ENCODE measurements at places on chromosomes 16 and 17.

- DNase-seq, result no peak
These were observed 7.2 kb downstream of the SUPT4H1 start for GRCh38 chr17:58344791-58345157.

GRCh38 chr16:49643429-49644144 lies 212.3 kb downstream of the ZNF423 start:
- DNase-seq, result no peak

DNA sequence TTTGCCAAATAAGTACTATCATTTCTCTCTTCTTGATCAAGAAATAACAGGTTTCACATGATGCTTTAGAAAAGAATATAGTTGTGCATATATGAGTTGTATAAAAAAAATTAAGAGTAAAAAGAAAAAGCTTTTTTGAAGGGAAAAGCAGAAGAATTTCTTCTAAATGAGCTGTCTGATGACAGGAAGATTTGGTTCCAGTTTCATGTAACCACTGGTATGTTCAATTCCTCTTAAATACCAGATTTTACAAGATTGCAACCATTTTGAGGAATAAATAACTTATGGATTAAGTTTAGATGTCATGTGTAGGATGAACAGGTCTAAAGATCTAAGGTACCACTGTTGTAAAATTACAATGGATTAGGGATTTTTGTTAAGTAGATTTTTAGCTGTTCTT lies 45.0 kb downstream of the VMP1 start:
- DNase-seq, result no peak

GRCh38 chr17:74512624-74513091 lies 18.6 kb downstream of the CD300LB start:
- no peak for DNase-seq

GRCh38 chr16:55326261-55327092 lies 2.5 kb downstream of the IRX6 start:
- DNase-seq, result no peak

DNA sequence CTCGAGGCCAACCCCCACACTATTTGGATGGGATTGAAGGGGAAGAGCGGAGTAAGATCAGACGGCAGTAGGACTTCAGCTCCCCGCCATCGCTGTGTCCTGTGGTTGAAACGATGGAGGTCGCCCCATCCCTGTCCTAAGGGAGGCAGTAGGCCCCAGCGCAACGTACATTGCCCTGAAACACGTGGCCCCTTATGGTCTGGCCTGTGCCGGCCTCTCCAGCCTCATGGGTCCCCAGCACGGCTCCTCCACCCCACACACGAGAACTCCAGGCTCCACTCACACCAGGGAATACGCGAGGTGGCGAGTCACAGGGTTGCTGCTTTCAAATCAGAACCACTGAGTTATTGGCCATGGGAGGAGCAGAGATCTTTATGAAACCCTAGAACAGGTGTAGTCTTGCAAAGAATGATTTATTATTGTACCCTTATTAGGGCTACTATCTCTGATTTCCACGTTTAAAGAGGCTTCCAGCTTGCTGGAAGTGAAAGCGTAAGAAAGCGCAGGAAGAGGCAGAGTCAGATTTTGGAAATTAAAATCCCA lies 669 bp upstream of the DCTPP1 start:
- DNase-seq, result no peak

GRCh38 chr17:48747445-48748363 lies 19.2 kb upstream of the HOXB13 start:
- no peak for DNase-seq

- no peak for DNase-seq
These were observed 82.2 kb upstream of the CDH13 start for GRCh38 chr16:82544378-82545160.

DNA sequence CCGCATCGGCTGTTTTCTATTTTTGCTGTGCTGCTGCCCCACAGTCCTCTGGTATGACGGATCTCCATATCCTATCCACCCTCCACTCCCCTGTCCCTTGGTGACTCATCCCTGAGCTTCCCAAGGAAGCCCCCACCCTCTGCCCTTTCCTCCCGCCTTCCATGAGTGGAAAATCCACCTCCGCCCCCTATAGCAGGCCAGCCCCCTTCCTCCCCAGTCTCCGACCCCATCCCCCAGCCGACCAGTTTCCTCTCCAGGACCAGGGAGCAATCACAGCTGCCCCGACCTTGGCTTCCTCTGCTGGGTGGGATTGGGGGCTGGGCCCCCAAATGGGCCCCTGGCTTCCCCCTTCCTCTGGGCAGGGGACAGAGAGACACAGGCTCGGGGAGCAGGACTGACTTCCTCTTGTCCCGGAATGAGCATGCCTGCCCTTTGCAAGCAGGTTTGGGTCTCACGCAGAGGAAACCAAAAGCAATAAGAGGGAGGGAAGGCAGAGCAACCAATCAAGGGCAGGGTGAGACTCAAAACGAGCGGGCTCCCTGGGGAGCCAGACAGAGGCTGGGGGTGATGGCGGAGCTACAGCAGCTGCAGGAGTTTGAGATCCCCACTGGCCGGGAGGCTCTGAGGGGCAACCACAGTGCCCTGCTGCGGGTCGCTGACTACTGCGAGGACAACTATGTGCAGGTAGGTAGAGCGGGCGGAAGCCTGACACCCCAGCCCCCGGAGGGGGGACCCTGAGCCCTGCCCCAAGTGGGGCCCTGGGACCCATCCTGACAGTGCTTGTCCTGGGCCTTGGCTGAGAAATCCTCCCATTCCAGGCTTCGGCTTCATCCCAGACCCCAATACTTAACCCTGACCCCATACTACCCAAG lies at the start of the genes ABI3 and GNGT2:
TSS of gene ABI3 (plus strand) at position 550 of the 872 bp plus-strand sequence. CDS start at position 568, 18 bp downstream.
TSS of gene GNGT2 (minus strand) at position 417 of the 872 bp plus-strand sequence. CDS start 3,152 bp downstream, outside the sequence.
- no peak for DNase-seq

DNA sequence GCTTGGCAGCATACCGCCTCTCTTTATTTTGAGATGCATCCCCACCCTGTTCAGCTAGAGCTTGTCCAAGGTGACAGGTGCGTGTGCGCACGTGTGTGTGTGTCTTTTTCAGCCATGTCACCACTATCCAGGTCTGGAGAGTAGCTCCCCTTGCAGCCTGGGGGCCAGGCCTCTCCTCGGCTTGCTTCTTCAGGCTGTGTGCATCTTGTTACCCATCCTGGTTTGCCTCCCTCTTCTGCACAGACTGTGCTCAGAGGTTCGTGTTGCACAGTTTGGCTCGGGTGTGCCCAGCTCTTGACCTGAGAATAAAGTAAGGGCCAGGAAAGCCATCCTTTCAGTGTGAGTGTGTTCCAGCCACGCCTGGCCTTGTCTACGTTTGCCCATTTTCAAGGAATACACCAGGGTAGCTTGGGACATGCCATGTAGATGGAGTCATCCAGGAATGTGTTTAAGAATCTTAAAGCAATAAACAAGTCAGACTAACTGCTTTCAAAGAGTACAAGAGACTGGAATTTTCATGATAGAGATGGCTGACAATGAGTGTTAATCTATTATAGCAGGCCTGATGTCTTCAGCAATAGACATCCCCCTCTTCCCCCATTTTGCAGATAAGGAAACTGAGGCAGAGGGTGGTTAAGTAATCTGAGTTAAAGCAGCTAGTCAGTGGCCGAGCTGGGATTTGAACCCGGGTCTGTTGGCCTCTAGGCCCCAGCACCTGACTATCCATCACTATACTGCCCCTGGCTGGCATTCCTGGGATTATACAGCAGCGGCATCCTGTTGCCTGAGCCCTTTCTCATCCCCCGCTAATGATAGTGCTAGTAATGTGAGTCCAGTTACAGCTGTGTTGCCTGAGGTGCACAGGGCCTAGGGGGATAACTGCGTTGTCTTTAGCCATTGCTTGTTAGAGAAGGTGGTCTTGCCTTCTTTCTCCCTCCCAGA lies 77.9 kb downstream of the KSR1 start:
- DNase-seq, result no peak

GRCh38 chr16:7442050-7442449 lies 109.4 kb downstream of the RBFOX1 start:
- DNase-seq, result no peak

DNA sequence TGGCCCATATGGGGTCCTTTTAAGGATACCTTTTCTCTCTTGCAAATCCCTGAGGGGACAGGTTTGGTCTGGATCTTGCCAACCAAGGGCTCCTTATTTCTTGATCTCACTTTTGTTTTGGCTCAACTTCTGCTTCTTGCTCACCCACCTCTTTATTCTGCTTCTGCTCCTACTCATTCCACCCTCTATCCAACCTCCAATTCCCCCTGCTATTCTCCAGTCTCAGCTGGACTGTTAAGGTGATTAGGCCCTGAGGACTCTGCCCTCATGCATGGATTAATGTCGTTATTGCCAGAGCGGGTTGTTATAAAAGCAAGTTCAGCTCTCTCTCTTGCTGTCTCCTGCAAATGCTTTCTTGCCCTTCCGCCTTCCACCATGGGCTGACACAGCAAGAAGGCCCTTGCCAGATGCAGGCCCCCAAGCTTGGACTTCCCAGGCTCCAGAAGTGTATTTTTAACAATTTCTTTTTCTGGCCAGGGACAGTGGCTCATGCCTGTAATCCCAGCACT lies 29.8 kb downstream of the LAT start:
- DNase-seq, result no peak

DNA sequence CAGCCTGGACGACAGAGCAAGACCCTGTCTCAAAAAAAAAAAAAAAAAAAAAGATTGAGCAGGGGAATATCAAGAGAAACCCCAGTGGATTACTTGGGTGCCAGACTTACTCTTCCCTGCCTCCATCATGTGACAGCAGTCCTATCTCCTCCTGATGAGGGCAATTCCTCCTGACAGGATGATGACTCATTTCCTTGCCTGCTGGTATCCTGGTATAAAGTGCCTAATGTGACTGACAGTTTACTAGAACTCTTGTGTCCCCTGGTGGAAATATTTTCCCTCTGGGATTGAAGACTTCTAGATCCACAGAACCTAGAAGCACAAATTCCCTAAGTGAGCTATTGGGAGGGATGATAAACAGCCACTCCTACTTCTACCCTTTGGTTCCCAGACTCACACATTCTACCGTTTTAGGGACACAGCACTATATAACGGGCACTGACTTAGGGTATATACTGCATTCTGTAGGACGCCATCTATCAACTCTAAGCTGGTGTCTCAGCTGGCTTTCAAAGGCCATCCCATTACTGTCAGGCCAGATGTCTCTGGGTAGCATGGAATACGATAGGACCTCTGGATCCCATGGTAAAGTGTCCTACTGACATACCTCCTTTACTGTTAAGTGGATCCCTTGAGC lies 114.6 kb upstream of the MED13 start:
- DNase-seq, result no peak

GRCh38 chr16:56732832-56733231 lies 2.9 kb downstream of the NUP93 start:
- DNase-seq, result no peak

DNA sequence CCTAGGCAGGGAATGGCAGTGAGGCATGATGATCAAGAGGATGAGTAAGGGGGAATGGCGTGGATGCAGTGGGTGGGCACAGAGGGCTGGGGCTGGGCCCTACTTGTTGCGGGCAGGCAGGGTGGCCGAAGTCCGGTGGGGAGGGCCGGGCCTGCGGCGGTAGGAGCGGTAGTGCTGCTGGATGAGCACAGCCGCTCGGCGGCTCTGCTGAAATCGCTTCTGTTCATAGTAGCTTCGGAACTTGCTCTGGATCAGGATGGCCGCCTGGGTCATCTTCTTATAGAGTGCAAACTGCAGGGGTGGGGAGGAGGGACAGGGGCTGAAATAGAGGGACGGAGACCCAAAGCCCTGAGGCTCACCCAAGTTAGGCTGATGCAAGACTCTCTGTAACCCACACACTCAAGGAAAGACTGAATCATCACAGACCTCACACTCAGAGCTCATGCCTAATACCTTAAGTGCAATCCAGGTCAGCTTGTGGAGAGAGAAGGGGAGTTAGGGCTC lies 1.5 kb upstream of the SPAG7 start:
- no peak for DNase-seq

DNA sequence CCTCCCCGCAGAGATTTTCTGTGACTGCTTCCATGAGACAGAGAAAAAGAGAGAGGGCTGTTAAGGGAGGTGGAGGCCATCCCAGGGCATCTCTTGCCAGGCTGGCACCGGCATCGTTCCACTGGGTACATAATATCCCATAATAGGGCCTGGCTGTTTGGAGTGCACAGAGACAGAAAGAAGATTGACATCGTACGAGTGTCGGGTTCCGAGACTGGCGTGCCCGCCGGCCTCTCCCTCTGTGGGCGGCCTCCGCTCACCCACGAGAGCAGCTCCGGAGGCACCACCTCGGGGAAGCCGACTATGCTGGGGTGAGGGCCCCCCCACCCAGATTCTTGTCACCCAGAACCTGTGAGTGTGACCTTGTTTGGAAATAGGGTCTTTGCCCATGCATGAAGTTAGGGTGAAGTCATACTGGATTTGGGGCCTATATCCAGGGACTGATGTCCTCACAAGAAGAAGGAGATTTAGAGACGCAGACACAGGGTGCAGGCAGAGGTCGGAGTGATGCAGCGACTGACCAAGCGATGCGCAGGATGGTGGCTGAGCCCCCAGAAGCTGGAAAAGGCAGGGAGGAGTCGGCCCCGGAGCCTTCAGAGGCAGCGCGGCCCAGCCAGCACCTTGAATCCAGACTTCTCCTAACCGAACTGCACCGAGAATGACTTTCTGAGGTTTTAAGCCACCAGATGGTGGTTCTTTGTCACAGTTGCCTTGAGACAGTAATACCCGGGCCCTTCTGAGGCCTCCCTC lies 101.8 kb upstream of the CIBAR2 start:
- DNase-seq, result no peak

DNA sequence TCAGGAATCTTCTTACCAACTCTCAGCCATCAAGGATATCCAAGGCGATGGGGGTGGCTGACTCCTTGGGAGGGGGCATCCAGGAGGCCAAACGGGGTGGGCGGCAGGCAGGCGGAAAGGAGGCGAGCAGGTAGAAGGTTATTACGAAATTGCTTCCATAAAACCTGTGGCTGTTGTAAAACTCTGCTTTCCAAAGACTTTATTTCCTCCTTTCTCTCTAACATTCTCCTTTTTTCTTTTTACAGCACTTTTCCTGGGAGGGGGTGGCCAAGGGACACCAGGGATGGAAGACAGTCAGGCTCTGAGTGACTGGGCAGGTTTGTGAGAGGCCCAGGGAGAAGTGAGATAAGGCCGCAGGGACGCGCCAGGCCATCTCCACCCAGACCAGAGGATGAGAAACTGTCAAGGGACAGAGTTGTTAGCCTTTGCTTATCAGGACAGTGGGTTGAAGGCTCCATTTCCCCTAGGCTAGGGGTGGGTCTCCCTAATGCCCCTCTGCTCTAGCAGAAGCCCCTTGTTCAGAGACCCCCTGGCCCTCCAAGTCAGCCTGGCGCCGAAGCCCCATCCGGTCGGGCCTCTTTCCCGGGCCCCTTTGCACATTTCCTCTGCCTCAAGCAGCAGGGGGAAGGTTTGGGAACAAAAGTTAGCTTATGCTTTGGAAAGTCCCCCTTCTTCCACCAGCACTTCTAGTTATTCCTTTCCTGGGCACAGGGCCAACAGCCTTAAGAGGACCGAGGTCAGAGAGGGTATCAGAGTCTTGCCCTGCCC lies 5.0 kb upstream of the HOXB9 start:
- DNase-seq, result no peak

DNA sequence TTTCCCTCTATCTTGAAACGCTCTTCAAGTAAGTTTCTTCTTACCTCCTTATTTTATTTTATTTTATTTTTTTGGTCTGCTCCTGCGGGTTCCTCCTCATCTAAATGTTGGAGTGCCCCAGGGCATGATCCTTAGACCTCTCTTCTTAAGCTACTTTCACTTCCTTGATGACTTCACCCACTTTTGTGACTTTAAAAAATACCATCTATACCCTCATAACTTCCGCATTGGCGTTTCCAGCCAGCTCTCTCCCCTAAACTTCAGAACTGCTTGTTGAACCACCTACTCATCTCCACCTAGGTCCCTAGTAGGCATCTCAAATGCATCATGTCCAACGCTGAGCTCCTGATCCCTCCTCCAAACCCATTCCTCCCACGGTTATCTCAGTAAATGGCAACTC lies 51.4 kb upstream of the NFAT5 start:
- DNase-seq, result no peak
